ENCODE measurements at places on chromosomes 1 and 21.
A peak's percentile ranks its signal among the peaks of the same experiment; 100 is the strongest.

DNA sequence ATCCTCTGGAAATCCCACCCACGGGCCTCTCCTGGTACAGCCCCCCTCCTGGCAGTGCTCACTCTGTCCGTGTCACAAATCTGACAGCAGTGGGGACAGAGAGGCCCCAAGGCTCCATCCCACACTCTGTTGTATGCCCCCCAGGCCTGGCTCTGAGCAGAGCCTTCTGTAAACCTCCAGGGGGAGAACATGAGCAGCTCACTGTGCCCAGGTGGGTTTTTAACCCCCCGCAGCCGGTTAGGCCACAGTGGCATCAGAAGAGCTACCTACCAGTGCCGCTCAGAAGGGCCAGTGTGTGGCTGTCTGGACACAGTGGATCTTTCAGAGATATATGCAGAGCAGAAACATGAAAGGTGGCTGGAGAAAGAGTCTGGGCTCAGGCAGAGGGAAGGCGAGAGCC is 12.0 kb upstream of the GPR153 start:
- no peak for DNase-seq

DNA sequence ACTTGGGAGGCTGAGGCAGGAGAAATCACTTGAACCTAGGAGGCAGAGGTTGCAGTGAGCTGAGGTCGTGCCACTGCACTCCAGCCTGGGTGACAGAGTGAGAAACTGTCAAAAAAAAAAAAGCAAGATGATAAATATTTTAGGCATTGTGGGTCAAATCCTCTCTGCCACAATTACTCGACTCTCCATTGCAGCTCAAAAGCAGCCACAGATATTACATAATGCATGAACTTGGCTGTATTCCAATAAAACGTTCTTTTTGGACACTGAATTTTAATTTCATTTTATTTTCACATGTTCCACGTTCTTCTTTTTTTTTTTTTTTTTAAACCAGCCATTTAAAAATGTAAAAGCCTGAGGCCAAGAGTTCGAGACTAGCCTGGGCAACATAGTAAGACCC is 69.4 kb downstream of the TCP10L start:
- no peak for DNase-seq

DNA sequence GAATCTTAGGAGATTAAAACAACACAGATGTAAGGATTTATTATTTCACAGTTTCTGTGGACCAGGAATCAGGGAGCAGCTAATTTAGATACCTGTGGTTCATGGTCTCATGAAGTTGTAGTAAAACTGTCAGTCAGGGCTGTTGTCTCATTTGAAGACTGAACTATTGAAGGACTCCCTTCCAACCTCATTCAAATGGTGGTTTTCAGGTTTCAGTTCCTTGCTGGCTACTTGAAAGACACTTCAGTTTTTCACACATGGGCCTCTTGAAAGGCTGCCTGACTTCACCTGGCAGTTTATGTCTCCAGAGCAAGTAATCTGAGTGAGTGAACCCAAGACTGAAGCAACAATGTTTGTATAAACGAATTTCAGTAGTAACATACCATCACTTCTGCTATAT is 915.9 kb downstream of the PLA2G4A start:
- DNase-seq, result no peak

DNA sequence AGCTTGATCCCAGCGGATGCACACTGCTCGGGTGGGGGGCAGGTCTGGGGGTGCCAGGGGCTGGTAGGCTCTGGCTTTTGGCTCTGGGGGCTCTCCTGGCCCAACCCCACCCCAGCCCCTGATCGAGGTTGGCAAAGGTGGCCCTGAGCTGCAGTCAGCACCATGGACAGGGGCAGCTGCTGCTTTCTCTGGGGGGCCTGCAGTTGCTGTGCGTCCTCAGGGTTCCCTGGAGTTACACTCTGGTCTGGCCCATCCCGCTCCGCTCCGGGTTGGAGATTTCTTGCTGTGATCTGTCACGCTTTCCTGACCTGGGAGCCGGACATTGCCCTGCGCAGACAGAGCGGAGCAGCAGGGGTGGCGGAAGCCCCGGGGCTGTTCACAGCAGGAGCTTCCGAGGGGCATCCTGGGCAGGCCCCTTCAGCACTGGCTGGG is 8.0 kb upstream of the PLCH2 start:
- DNase-seq, result peak; percentile 36

DNA sequence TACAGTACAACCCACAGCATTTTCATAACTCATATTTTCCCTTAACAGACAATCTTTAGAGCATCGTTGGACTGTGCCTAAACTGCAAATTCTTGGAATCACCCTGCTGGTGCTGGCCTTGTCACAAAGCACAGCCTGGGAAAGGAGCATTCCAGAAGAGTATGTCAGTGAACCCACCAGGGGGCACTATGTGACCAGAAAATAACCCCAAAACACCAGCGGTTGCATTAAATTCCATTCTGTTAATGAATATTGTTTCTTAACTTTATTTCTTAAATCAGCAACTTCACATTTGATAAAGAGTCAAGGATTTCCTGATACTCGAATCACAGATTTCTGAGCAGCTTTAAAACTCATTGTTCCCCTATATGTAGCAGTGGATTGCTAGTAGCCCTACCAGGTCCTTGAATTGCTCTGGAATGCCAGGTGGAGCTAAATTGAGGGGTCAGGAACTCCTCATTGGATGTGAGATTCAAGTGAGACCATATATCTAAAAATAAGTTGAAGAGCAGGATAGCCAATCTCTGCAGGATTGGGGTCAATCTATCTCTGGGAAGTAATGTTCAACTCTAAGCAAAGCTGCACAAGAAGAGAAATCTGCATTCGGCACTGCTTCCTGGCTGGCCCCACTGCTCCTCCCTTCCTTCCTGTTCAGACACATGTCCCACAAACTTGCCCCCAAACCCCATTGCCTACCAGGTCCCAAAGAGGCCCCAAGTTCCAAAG is 12.7 kb upstream of the RAB4A start:
- peak; percentile 63 for DNase-seq

- no peak for DNase-seq
These were observed 249.4 kb upstream of the B3GALT2 start for GRCh38 chr1:193435781-193436180.

- DNase-seq, result no peak
These were observed 135.4 kb downstream of the PROX1 start for GRCh38 chr1:214123061-214123784.

GRCh38 chr1:162327144-162327787 is 49.4 kb downstream of the SPATA46 start:
- DNase-seq, result no peak

- peak; percentile 65 for DNase-seq
These were observed 78.6 kb upstream of the SOD1 start for GRCh38 chr21:31580866-31581276.

DNA sequence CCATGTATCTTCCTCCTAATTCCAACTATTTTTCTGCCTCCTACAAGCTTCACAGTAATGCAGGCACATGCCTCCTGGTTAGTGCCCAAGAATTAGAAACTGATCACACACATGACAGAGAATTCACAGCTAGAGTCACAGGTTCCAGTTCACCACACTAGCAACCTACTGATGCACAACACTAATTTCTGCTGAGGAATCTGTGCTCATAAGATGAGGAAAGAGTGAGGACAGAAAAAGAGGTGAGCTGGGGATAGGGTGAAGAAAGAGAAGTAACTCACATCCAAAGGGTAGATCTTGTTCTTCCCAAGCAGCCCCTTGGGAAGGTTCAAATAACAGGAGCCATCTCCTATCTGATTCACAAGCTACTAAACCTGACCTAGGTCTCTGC is 61.3 kb downstream of the PUM1 start:
- DNase-seq, result no peak

GRCh38 chr1:240663169-240663879 is 51.4 kb upstream of the GREM2 start:
- no peak for DNase-seq

- DNase-seq, result peak; percentile 81
These were observed 7.0 kb downstream of the PTCH2 start for GRCh38 chr1:44835738-44836675.

DNA sequence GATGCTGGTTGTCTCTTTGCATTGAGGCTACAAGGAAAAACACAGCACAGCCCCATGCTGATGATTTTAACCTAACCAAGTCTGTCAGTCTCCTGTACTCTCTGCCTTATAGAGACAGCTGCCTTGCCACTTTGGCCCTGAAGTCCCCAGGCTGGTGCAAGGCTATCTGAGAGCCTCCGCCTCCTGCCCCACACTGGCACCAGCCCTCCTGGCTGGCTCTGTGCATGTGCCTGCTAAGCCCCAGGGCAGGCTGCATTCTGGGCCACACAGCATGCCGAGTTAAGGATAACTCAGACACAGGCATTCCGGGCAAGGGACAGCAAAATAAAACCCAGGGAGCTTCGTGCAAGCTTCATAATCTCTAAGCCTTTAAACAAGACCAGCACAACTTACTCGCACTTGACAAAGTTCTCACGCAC is 910 bp downstream of the RUNX1 start:
- DNase-seq, result no peak

All from memory B cell (primary cell).